ENCODE measurements at places on chromosomes 2 and 18. TPM values are rescaled to one million over a fixed set of nuclear protein-coding genes. Genes with fewer than 3 reads are reported as not detected.

Gene TMEM185B
- polyA plus RNA-seq = 40.0 TPM

Gene MLPH
- polyA plus RNA-seq = not detected

Gene PPP3R1
- 1.4 TPM for polyA plus RNA-seq

Gene ACSL3
- 28.5 TPM for polyA plus RNA-seq

Gene NCKAP5
- 0.10 TPM for polyA plus RNA-seq

Gene IL1RL1
- polyA plus RNA-seq = not detected

Gene PROKR1
- not detected for polyA plus RNA-seq

Gene CD8B
- polyA plus RNA-seq = not detected

Gene RGPD4
- polyA plus RNA-seq = not detected

Gene BBS5
- not detected for polyA plus RNA-seq

Gene TRIM43
- not detected for polyA plus RNA-seq

Gene MALL
- not detected for polyA plus RNA-seq

Gene MRPS9
- polyA plus RNA-seq = 16.8 TPM

Gene SAG
- polyA plus RNA-seq = not detected

Gene FLACC1
- 3.6 TPM for polyA plus RNA-seq

Gene NEDD4L
- polyA plus RNA-seq = 3.7 TPM

Gene HAT1
- polyA plus RNA-seq = 128 TPM

Gene RTP5
- not detected for polyA plus RNA-seq

Gene CIDEA
- polyA plus RNA-seq = not detected

Gene ONECUT2
- polyA plus RNA-seq = not detected

Gene ANKRD23
- 1.4 TPM for polyA plus RNA-seq

Gene TUBB6
- polyA plus RNA-seq = 28.3 TPM

Gene CIB4
- not detected for polyA plus RNA-seq

Gene KCNK3
- polyA plus RNA-seq = not detected

Gene REG1B
- polyA plus RNA-seq = not detected

Gene IL36B
- polyA plus RNA-seq = not detected

Gene RAMP1
- not detected for polyA plus RNA-seq

Gene GKN2
- not detected for polyA plus RNA-seq

Gene LCT
- not detected for polyA plus RNA-seq
